ENCODE measurements at places on chromosomes 5 and 9.

- no peak for DNase-seq
These were observed 306.4 kb upstream of the PANK3 start for GRCh38 chr5:168885324-168886120.

- no peak for DNase-seq
These were observed 557.6 kb downstream of the PRR16 start for GRCh38 chr5:121021681-121022080.

- no peak for DNase-seq
These were observed 17.4 kb upstream of the RARS1 start for GRCh38 chr5:168468836-168469235.

- peak; percentile 22 for DNase-seq
These were observed 46.5 kb upstream of the GFPT2 start for GRCh38 chr5:180399401-180400215.

DNA sequence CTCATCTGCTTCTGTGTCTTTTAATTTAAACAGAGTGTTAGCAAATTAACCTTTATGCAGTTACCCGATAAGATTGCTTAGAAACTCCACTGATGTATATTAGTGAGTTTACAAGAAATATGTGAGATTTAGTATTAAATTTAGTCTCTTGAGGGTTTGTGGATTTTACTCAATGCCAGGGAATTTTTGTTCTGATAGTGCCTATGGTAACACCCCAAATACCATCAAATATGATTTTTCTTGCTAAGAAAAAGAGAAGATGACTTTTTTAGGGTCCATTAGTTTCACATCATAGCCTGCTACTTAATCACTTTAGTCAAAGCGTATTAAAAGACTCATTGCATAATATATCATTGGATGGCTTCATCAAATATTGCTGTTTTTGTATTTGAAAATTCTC lies 224.9 kb downstream of the PCSK5 start:
- no peak for DNase-seq

Measured in K562 (cell line).